GM23248 (cell line): ENCODE measurements at places on chromosomes 4 and X. TPM values are rescaled to one million over a fixed set of nuclear protein-coding genes. Genes with fewer than 3 reads are reported as not detected.

DNA sequence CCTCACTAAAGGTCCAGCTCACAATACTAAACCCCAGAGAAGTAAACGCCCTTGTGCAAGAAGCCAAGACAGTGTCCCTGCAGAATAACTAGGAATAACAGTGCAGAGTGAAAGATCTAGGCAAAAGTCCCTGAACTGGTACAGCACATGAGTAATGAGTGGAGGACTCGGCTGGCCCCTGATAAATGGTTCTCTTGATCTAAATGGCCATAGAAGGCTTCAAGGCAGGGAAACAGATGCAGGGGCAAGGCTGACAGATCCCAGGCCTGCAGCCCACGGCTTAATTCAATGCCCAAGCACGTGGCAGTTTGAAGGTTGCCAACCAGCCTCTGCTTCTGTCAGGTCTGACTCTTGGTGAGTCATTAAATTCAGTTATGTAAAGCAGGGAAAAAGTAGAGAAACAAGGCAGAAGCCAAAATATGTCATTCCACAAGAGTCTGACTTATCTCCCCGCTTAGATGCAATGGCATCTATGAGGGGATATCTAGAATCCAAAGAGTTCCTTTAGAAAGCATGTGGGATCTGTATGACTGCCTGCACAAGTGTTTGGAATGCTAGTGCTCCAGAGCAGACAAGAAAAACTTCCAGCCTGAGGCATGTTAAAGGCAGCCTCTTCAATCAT lies 121.3 kb downstream of the PRDM5 start:
- peaks cover 10% of the 10 kb centered on the region for H3K4me1 ChIP-seq
- no peaks in the 10 kb centered on the region for H3K27me3 ChIP-seq
- H3K36me3 ChIP-seq = no peaks in the 10 kb centered on the region
- peak; percentile 85 for DNase-seq

- H3K4me1 ChIP-seq = peaks cover 18% of the 10 kb centered on the region
- H3K27ac ChIP-seq = no peak overlapping the region
- no peak for DNase-seq
- no peaks in the 10 kb centered on the region for H3K36me3 ChIP-seq
- no peak overlapping the region for H3K4me3 ChIP-seq
Observed at GRCh38 chr4:173449380-173449717, 50.4 kb upstream of the SCRG1 start.

- H3K27ac ChIP-seq = no peak overlapping the region
- no peak overlapping the region for H3K4me3 ChIP-seq
- DNase-seq = no peak
Observed at GRCh38 chrX:10576777-10577447, 43.5 kb downstream of the MID1 start.

- no peaks in the 10 kb centered on the region for H3K36me3 ChIP-seq
- peak; percentile 11 for DNase-seq
- H3K4me1 ChIP-seq = peaks cover 14% of the 10 kb centered on the region
- no peaks in the 10 kb centered on the region for H3K27me3 ChIP-seq
- H3K4me3 ChIP-seq = no peak overlapping the region
Observed at GRCh38 chr4:112908511-112908910, 140.9 kb upstream of the ANK2 start.

DNA sequence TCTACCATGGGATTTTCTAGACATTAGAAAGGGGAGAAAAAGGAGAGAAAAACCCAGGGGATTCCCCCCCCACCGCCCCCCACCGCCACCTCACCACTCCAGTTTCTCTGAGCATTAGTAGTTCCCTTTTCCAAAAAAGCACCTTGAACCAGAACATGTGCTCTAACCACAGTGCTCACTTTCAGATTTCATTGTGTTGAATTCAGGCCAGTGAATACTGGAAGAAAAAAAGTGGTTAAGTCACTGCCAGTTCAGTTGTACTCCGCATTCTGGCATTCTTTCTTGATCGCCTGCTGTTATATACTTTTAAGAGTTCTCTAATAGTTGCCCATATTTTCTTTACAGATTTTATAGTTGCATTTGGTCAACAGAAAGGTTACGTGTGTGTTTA lies 40.9 kb downstream of the JADE3 start:
- no peaks in the 10 kb centered on the region for H3K4me1 ChIP-seq
- H3K4me3 ChIP-seq = no peak overlapping the region
- DNase-seq = no peak

- no peak overlapping the region for H3K27ac ChIP-seq
- peaks cover 22% of the 10 kb centered on the region for H3K4me1 ChIP-seq
- no peak for DNase-seq
- H3K27me3 ChIP-seq = no peaks in the 10 kb centered on the region
Observed at GRCh38 chrX:154602766-154603437, 16.2 kb downstream of the CTAG1B start.

GRCh38 chrX:136684120-136684519 lies 36.2 kb downstream of the CD40LG start:
- no peak overlapping the region for H3K27ac ChIP-seq
- no peak for DNase-seq
- no peaks in the 10 kb centered on the region for H3K36me3 ChIP-seq
- no peaks in the 10 kb centered on the region for H3K27me3 ChIP-seq
- no peaks in the 10 kb centered on the region for H3K4me1 ChIP-seq

DNA sequence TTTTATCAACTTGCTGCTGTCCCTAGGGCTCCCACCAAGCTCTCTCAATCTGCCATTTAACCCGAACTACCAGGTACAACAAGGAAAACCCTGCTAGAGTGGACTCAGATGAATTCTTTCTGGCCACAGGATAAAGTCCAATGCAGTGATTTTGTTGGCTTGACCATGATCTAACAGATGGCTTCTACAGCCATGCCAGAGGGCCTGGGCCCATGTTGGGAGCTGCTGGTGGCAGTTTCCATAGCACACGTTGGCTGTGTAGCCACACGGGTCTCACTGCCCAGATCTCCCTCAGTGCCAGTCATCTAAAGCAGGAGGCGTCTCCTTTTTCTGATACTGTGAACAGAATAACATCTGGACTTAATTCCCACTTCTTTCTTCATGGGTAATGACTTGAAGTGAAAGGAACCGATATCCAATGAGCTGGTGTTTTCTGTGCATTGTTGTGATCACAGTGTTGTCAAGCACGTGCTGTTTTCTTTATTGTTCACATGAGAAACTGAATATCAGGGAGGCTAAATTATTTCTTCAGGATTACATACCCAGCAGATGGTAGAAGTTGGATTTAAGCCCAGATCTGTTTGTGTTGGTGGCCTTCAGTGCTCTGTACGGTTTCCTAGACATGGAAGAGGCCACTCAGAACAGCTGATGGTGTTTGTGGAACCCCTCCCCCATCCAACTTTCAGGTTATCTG lies 85.2 kb upstream of the CLCN4 start:
- H3K27ac ChIP-seq = no peak overlapping the region
- H3K27me3 ChIP-seq = no peaks in the 10 kb centered on the region
- H3K4me1 ChIP-seq = no peaks in the 10 kb centered on the region
- no peak overlapping the region for H3K4me3 ChIP-seq

GRCh38 chr4:12005471-12005870 lies 576.8 kb upstream of the HS3ST1 start:
- no peaks in the 10 kb centered on the region for H3K27me3 ChIP-seq
- no peak overlapping the region for H3K4me3 ChIP-seq
- H3K36me3 ChIP-seq = no peaks in the 10 kb centered on the region

- H3K4me1 ChIP-seq = peaks cover 30% of the 10 kb centered on the region
- H3K27me3 ChIP-seq = no peaks in the 10 kb centered on the region
- no peak overlapping the region for H3K4me3 ChIP-seq
- H3K27ac ChIP-seq = no peak overlapping the region
- DNase-seq = peak; percentile 42
Observed at GRCh38 chr4:38154681-38155588, 194.7 kb downstream of the PTTG2 start.

DNA sequence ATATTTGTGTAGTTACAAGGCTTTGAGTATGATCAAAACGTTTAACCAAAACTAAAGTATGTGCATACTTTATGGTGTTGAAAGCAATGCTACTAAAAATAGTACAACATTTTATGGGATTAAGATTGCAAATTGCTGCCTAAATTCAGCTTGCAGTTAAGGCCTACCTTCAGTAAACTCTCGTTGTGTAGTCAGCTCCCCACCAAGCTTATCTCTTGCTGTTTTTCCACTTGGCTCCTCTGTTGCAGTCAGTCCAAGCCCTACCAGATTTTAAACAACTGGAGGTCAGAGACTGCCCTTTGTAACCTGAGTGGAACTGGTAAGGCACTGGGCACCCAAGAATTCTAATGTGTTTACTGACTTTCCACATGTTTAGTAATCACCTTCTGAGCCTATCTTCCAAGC lies 25.7 kb downstream of the AFF1 start:
- H3K4me1 ChIP-seq = peaks cover 36% of the 10 kb centered on the region
- DNase-seq = peak; percentile 19
- no peak overlapping the region for H3K4me3 ChIP-seq
- H3K27ac ChIP-seq = no peak overlapping the region
- H3K27me3 ChIP-seq = no peaks in the 10 kb centered on the region

- peaks cover 8% of the 10 kb centered on the region for H3K4me1 ChIP-seq
- no peaks in the 10 kb centered on the region for H3K36me3 ChIP-seq
- H3K27ac ChIP-seq = no peak overlapping the region
- DNase-seq = no peak
Observed at GRCh38 chr4:174707051-174707676, 121.9 kb downstream of the GLRA3 start.

GRCh38 chr4:15040916-15041463 lies 38.7 kb downstream of the CPEB2 start:
- H3K4me3 ChIP-seq = no peak overlapping the region
- peak; percentile 7 for DNase-seq
- no peaks in the 10 kb centered on the region for H3K27me3 ChIP-seq

DNA sequence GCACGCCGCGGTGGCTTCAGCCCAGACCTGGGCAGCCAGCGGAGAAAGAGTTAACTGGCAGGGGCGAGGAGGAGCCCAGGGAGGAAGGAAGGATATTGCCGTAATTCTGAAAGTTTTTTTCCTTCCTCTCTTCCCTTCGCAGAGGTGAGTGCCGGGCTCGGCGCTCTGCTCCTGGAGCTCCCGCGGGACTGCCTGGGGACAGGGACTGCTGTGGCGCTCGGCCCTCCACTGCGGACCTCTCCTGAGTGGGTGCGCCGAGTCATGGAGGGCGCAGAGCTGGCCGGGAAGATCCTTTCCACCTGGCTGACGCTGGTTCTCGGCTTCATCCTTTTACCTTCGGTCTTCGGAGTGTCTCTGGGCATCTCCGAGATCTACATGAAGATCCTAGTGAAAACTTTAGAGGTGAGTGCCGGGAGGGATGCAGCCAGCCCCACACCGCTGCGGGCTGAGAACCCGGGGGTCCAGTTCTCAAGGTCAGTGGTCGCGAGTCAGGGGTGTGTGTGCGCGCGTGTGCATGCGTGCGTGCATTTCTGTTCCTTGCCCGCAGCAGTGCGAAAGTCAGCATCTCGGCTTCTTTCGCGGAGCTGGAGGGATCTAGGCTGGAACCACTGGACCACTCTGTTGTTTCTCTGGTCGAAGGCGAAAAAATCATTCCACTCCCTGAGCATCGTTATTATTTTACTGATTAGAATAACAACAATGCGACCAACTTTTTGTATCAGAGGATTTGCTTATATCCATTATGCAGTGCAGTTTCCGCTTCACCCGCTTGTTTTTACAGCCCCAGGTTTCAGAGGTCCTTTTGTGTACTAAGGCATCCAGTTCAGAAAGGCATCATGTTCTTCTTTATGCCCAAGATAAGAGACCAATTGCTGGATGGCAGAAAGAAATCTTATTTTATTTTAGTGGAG lies 709 bp downstream of the GPAT3 start:
- H3K4me1 ChIP-seq = peaks cover 5% of the 10 kb centered on the region; the same call in 1 of the 2 replicates
- peaks cover 19% of the 10 kb centered on the region for H3K27me3 ChIP-seq
- no peaks in the 10 kb centered on the region for H3K36me3 ChIP-seq
- no peak overlapping the region for H3K27ac ChIP-seq

DNA sequence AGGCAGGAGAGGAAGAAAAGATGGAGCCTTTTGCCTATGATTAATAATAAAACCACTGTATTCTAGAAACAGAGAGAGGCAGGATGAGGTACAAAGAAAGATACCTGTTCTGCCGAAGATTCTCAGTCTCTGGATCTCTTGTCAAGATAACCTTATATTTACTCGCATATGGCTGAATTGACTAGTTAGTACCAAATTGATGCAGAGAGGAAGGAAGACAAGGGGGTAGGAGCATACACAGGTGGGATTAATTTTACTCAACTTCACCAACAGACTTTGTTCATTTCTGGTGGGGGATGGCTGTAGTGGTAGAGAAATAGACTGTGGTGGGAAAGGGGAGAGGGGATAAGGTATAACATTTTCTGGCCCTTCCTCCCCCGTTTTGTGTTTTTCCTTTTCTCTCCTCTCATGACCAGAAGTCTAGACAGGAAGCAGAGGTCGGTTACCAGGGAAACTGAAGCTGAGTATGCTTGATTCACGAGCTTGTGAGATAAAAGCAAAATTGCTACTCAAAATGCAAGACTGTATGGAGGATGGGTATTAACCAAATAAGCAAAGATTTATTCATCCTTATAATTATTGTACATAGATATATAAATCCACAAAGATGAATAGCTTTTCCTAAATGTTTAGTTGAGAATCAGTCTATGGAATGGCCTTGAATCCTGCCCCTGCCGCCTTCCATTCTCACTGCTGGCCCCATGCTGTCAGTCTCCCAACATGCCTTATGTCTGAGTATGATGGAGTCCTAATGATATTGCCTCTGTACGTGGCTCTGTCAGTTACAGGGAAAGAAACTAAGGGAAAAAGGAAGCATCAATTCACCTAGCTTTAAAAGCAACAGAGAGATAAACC lies 17.8 kb upstream of the PAGE2B start:
- H3K4me3 ChIP-seq = peak overlapping the region; percentile 41
- H3K27ac ChIP-seq = no peak overlapping the region
- H3K36me3 ChIP-seq = no peaks in the 10 kb centered on the region
- no peaks in the 10 kb centered on the region for H3K4me1 ChIP-seq
- H3K27me3 ChIP-seq = no peaks in the 10 kb centered on the region
- peak; percentile 47 for DNase-seq

DNA sequence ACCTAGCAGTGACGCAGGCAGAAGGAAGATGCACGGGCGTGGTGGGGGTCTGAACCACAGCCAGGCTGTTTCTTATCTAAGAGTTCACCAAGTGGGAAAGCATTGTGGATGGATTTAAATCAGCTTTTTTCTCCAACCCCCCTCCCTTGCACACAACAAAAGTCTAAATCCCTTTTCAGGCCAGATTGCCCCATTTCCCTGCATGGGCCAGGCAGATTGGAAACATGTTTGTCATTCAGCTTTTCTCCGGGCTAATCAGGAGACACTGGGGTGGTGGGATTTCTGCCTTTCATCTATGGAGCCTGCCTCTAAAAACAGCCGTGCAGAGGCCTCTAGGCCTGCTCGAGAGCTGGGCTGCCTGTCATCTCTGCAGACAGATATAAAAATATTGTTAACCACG lies 166.3 kb upstream of the LEF1 start:
- no peaks in the 10 kb centered on the region for H3K4me1 ChIP-seq
- H3K36me3 ChIP-seq = no peaks in the 10 kb centered on the region
- no peak for DNase-seq
- H3K27ac ChIP-seq = no peak overlapping the region
- no peak overlapping the region for H3K4me3 ChIP-seq
- H3K27me3 ChIP-seq = peaks cover 42% of the 10 kb centered on the region

GRCh38 chr4:152630324-152630723 lies 49.5 kb downstream of the TMEM154 start:
- peaks cover 7% of the 10 kb centered on the region for H3K4me1 ChIP-seq
- H3K36me3 ChIP-seq = no peaks in the 10 kb centered on the region
- H3K27me3 ChIP-seq = no peaks in the 10 kb centered on the region
- DNase-seq = no peak
- no peak overlapping the region for H3K27ac ChIP-seq
- no peak overlapping the region for H3K4me3 ChIP-seq

Gene DOK7
- not detected in 2 replicates for total RNA-seq

Gene TLR7
- not detected in 2 replicates for total RNA-seq

Gene PHEX
- 0.63 and 0.65 TPM in 2 replicates for total RNA-seq

Gene HS3ST1
- total RNA-seq = not detected in 2 replicates

Gene SLC10A6
- total RNA-seq = not detected in 2 replicates

Gene SPP1
- 2.7 and 3.1 TPM in 2 replicates for total RNA-seq

Gene REELD1
- total RNA-seq = not detected in 2 replicates

Gene TRIM60
- not detected in 2 replicates for total RNA-seq

Gene MAOB
- not detected in 2 replicates for total RNA-seq
